Forelimb muscle (tissue), 1 donor: ENCODE measurements at places on chromosomes 2 and 18.

DNA sequence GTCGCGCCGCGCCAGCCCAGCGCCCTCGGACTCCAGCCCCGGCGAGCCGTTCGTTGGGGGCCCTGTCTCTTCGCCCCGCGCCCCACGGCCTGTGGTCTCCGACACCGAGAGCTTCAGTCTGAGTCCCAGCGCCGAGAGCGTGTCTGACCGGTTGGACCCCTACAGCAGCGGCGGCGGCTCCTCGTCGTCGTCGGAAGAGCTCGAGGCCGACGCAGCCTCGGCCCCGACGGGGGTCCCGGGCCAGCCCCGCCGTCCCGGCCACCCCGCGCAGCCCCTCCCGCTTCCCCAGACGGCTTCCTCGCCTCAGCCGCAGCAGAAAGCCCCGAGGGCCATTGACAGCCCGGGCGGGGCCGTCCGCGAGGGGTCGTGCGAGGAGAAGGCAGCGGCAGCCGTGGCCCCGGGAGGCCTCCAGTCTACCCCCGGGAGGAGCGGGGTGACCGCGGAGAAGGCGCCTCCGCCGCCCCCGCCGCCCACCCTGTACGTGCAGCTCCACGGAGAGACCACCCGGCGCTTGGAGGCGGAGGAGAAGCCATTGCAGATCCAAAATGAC lies 1.4 kb downstream of the PHLPP1 start:
- DNase-seq, result no peak

GRCh38 chr2:99789849-99790248 lies 300.0 kb upstream of the REV1 start:
- DNase-seq, result no peak

GRCh38 chr18:79748321-79749180 lies 49.2 kb upstream of the KCNG2 start:
- no peak for DNase-seq

GRCh38 chr2:207694811-207695281 lies 16.6 kb upstream of the CCNYL1 start:
- DNase-seq, result no peak

DNA sequence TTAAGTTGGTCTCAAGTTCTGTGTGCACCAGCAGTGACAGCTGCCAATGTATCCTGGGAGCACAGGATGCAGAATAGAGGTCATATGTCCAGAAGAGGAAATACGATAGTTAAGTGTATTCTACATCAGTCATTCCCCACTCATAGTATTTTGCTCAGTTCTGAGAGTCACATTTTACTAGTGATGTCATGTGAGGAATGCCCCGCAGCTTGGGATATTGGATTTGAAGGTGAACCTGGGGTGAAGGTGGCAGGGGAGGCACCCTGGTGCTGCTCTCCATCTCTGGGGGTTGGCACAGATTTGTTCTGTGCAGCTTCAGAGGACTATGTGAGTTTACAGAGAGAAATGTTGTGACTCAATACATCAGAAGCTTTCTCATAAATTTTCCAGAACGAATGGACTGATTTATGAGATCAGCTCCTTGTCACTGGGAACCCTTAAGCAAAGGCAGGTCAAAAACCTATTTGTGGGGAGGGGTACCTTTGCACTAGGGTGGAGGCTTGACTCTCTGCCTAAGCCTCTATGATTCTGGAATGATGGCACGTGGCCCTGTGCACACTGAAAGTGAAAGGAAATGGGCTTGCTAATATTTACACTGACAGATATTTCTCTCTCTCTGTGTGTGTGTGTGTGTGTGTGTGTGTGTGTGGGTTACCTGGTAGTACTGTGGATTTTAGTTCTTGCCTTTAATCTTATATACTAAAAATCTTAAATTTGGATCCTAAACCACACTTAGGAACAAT lies 95.9 kb downstream of the NEB start:
- no peak for DNase-seq

DNA sequence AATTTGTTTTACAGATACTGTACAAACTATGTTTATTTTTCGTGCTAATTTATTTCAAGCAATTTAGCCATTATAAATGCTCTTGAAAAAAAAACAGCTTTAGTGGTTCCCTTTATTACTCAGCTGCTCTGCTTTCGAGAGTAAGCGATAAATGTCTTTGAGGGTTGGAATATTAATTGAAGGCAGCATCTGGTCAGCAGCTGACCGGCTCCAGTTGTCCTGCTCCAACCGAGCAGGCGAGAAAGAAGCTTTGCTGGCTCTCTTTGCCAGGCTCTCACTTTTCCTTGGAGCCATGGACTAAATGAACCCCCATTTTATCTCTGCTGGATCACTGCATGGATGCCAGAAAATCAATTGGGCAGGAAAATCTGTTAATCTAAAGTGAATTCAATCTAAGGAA lies 147.4 kb downstream of the LNPK start:
- DNase-seq, result no peak

- DNase-seq, result no peak
These were observed 42.9 kb upstream of the REL start for GRCh38 chr2:60838481-60838880.

- DNase-seq, result no peak
These were observed 72.6 kb downstream of the VIT start for GRCh38 chr2:36769106-36769505.

- DNase-seq, result no peak
These were observed 155.6 kb upstream of the XPO1 start for GRCh38 chr2:61693744-61694143.

DNA sequence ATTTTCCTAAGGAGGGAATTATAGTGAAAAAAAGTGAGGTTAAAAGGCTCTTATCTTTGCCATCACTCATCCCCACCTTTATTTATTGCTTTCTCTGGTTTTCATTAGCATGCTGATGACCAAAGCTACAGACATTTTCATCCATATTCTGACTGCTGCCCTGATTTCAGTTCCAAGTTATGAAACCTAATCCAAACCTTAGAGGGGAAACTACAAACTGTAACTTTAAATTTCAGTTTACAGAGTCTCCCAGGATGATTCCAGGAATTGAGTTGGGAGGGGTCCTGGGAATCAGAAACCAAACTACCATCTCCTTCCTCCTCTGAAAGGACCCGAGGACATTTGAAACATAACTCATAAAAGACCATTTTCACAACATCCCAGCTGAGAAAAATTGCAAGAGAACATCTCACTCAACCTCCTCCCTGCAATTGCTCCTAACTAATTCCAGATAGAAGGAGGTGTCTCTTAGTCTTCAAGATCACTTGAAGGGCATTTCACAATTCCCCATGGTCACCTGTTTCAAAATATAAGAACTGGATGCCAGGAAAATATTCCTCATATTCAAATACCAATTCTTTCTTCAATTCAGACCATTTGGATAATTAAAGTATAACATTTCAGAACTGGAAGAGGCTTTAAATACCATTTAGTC lies 520.6 kb downstream of the TNS1 start:
- DNase-seq, result no peak

- no peak for DNase-seq
These were observed 156.1 kb upstream of the APCDD1 start for GRCh38 chr18:10298346-10298745.

DNA sequence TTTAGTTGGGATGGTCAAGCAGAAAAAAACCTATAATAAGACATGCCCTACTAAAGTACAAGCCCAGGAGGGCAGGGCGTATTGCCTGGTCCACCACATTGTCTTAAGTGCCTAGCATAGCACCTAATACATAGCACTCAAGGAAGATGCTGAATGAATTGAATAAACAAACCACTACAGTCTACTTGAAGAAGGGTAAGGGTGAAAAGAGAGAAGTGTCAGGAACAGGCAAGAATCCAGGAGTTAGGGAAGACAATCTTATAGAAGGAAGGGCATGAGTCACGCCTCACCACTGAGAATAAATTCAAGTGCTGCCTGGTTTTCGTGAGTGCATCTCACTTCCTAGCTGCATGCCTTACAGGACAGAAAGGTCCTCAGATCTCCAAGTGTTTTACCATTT lies 13.9 kb downstream of the SLC19A3 start:
- no peak for DNase-seq

GRCh38 chr2:190627448-190628412 lies 21.2 kb upstream of the NAB1 start:
- DNase-seq, result no peak

DNA sequence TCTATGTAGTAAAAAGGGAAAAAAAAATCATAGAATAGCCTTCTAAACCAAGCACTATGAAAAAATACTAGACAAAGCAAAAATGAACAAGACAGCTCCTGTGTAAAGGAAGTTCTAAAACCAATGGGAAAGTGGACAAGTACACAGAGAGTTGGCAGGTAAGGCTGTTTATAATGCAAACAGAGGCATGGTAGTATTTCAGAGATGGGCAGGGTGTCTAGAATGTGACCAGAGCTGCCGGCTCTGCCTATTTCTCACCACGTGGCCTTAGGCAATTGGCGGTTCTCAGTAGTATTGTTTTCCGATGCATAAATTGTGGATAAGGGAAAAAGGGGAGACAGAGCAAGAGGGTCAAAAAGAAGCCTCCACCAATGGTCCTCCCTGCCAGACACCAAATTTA lies 173.6 kb downstream of the ANKRD30B start:
- DNase-seq, result no peak

DNA sequence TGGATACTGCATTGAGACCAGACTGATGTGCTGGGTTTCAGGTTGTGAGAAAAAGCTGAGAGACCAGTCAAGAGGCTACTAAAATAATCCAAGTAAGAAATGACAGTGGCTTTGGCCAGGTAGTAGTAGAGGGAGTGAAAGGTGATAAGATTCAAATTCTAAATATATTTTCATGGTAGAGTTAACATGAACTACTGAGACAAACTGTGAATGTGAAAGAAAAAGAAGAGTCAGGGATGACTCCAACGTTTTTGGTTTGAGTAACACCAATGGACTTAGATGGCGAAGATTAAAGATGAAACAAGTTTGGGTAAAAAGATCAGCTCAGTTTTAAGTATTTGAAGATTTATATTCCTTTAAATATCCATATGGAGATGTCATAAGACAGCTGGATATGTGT lies 209.4 kb downstream of the ZEB2 start:
- no peak for DNase-seq

DNA sequence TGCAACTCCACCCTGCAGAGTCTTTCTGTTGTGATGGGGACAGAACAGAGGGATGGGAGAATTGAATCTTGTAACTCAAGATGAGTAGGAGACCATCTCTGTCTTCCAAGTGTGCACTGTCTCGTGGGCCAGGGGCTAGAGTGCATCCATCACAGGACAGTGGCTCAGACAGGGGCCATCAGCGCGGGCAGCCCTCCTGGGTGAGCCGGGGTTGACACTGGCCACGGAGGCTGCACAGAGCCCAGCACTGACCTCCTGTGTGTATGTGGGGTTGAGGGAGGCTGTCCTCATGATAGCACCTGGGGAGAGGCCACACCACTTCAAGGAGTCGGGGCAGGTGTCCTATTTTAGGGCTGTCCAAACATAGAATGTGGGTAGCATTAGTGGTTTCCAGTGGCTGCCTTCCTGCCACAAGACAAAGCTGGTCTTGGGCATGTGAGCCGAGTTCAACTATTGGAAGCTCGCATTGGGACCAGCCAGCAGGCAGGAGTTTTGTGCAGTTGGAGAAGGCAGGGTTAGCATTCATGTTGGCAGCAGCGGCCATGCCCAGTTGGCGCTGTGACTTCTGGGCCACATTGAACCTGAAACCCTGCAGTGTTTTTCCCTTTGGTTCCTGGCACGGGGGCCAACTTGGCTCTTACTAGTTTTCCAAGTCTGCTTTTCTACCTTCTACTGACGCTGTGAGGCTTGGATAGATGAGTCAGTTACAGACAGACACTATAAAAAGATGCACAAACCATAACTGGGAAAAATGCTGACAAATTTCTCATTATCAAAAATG lies 45.3 kb downstream of the ACOXL start:
- no peak for DNase-seq

- DNase-seq, result no peak
These were observed 215.2 kb downstream of the GULP1 start for GRCh38 chr2:188506843-188507242.
